ENCODE measurements at places on chromosomes 6 and 20.
A peak's percentile ranks its signal among the peaks of the same experiment; 100 is the strongest.

- no peak for DNase-seq
Observed at GRCh38 chr20:23061262-23061661, 11.8 kb upstream of the THBD start.

GRCh38 chr20:38692436-38693411, 31.6 kb upstream of the SLC32A1 start:
- DNase-seq, result no peak

- no peak for DNase-seq
Observed at GRCh38 chr6:16078064-16078463, 50.8 kb upstream of the MYLIP start.

- DNase-seq, result peak; percentile 23
Observed at GRCh38 chr6:33112148-33112547, 36.4 kb downstream of the HLA-DPB1 start.

GRCh38 chr6:21240709-21241108, 352.8 kb upstream of the SOX4 start:
- no peak for DNase-seq

DNA sequence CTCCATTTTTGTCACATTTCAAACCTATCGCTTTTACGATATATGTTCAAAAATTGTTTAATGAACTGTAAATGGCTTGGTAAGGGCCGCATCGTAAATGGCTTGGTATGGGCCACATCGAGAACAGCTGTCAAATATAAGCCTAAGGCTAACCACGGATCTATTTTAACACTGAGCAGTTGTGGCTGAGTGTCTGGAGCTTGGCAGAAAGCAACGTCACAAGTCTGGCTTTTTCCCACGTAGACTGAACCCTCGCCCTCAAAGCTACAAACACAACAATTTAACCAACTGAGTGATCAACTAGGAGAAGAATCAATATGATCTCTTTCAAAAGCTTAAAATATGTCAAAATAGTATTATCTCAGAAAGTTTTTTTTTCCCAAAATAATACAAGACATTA, 71.4 kb upstream of the PRSS16 start:
- peak; percentile 42 for DNase-seq

GRCh38 chr6:10532392-10532791, 11.2 kb downstream of the GCNT2 start:
- DNase-seq, result no peak

- no peak for DNase-seq
Observed at GRCh38 chr6:98590997-98591396, 243.4 kb upstream of the POU3F2 start.

DNA sequence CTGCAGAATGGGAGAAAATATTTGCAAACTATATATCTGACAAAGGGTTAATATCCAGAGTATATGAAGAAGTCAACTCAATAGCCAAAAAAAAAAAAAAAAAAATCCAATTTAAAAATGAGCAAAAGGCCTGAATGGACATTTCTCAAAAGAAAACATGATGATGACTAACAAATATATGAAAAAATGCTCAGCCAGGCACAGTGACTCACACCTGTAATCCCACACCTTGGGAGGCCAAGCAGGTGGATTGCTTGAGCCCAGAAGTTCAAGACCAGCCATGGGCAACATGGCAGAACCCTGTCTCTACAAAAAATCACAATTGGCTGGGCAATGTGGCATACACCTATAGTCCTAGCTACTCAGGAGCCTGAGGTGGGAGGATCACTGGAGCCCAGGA, 2.1 kb upstream of the ECHDC1 start:
- no peak for DNase-seq

DNA sequence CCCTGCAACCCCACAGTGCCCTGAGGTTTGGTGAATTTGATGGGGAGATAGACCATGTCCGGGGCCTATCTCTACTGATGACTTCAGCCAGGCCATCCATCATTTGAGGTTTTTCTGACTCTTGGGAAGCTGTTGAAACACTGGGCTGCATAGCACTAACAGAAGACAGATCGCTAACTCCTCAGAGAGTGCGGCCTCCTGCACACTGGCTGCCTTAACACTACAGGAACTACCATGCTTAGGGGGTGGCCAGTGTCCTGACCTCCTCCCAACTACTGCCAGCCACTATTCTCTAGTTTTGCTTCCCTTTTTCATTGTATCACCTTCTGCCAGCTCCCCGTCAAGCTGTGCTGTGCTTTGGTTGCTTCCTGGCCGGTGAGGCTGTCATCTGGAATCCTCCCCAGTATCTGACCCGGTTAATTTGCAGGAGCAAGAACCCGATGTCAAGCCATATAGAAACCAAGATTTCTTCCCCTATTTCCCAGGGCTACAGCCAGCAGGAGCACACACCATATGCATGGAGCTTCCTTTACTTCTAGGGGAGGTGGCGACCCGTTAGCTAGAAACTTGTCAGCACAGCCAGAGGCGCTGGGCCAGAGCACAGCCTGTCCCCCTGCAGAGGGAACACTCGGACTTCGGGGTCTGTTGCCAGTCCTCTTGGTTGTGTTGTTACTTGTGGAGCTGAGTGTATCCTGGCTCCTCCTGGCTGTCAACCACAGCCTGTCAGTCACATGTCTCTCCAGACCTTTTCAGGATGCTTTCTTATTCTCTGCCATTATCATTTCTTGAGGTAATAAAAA, 57.3 kb upstream of the TRAF3IP2 start:
- DNase-seq, result no peak

- DNase-seq, result peak; percentile 61
Observed at GRCh38 chr20:38112261-38112929, 52.7 kb downstream of the TGM2 start.

DNA sequence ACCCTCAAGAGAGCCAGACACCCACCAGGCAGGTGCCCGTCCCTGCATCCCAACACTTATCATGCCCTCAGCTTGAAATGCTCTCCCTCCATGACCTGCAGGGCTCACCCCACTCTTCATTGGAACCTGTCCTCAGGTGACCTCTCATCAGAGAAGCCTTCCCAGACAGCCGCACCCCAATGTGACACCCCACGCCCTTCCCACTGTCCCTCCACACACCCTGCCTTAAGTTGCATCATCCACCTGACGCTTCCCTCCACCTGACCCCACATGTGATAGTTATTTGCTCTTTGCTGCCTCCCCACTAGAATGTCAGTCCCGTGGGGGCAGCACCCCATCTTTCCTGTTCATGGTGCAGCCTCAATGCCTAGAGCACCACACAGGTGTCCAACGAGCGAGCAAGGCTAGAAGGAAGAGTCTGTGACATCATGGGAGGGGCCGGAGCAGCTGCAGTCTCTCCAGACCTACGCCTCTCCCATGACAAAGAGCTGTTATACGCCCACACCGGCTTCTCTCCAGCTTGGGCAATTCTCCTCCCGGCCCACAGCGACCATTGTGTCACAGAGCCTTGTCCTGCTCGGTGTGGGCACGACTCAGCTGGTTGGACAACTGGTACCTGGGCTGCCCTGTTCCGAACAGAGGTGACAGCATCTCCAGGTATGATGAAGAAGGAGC, 58.2 kb downstream of the NFATC2 start:
- DNase-seq, result no peak

DNA sequence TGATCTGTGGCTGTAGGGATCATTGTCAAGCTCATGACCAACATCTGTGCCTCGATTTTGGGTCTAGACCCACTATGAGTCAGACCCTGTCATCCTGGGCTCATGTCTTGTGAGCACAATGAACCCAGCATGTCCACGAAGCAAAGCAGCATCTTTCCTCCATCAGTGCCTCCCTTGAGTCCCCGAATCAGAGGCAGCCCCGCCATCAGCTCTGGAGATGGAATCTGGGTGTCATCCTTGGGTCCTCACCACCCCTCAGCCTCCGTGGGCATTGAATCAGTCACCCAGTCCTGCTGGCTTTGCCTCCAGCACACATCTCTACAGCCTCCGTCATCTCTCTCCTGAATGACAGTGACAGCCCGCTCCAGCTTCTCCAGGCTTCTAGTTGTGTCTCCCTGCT, 56.9 kb downstream of the CHMP4B start:
- no peak for DNase-seq

DNA sequence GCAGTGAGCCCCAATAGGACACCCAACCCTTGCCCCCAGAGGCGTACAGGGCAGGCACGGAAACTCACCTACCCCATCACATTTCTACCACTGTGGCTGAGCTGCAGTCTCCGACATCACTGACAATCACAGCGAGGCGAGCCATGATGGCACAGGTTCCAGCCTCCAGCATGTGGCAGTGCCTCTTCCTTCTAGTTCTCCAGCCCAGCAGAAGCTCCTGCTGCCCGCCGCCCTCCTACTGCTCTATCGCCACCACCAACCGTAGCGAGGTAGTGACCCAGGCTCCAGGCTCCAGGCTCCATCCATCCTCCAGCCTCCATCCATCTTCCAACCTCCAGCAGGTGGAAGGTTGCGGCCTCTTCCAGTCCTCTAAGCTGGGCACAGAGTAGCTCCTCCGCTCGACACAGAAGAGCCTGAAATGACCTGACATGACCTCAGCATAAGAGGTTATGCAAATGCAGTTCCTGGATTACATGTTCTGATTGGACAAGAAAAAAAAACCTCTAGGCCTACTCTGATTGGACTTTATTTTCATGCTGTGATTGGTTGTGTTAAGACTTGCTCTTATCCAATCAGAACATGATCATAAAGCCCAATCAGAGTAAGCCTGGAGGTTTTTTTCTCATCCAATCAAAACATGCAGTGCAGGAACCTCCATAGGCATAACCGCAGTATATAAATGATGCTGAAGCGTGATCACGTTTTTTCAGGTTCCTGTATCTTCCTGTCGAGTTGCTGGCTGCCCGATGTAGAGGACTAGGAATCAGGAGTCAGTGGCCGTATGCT, 438.9 kb upstream of the ZNF337 start:
- DNase-seq, result peak; percentile 77

DNA sequence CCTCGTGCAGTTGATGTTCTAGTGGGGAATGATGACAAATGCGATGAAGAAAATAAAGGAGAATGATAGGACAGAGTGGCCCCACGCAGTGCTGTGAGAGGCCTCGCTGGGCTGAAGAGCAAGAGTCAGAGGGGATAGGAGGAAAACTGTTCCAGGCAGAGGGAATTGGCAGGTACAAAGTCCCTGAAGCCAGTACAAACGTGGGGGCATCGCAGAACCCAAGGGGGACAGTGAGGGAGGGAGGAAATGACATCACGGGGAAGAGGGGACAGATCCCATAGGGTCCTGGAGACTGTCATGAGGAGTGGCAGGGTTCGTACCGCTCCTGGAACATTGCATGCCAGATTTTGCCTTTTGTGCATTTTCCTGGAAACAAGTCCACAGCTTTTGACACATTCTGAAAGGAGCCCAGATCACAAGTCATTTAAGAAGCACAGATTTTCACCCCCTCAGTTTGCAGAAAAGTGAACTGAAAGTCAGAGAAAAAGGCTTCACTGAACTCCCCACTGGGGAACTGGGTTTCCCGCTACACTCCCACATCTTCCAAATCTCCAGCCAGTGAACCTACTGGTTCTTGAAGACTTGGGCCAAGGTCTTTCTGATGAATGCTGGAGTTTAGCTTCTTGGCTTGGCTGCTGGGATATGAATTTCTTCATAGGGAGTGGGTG, 77.0 kb downstream of the SULF2 start:
- no peak for DNase-seq

DNA sequence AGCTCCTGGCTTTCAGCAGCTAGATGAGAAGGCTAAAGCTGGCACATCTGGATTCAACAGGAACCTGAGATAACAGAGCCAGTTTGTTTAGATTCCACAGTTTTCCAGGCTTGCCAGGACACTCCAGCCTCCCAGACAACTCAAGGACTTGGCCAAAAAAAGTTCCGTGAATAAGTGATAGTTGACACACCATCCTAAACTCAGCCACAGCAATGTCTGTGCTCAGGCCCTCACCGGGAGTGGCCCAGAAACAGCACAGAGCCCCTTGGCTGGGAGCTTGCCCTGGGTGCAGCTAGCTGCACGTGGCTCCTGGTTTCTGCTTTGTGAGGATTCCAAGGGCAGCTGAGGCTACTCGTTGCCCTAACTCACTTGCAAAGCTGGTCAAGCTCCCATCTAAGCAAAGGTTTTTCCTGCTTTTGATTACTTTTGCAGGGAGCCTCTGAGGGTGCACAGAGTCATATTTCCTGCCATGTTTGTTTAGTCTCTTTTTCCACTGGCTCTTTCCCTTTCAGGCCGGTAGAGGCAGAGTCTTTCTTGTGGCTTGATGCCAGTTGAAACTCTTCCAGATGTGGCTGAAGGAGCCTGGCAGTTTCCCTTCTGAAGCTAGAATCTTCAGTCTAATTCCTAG, 118.3 kb upstream of the ECI2 start:
- DNase-seq, result no peak

- DNase-seq, result no peak
Observed at GRCh38 chr6:82364087-82365015, 734 bp downstream of the TPBG start.

DNA sequence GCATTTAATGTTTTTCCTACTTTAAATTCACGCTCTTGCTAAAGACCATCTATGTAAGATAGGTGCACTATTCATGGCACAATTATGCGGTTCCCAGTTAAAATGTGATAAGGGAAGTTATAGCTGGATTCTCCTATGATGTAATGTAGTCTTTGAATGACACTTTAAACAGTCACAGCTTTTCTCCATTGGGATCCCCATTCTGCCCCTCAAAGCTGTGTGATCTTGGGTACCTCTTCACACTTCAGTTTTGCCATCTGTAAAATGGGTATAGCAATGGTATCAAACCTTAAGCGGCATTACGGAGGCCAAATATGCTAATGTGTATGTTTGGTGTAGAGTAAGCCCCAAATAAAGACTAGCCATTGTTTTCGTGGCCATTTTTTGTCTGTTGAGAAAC, 64.7 kb upstream of the ZNF217 start:
- DNase-seq, result no peak

GRCh38 chr6:80126657-80127345, 20.3 kb downstream of the BCKDHB start:
- DNase-seq, result no peak

DNA sequence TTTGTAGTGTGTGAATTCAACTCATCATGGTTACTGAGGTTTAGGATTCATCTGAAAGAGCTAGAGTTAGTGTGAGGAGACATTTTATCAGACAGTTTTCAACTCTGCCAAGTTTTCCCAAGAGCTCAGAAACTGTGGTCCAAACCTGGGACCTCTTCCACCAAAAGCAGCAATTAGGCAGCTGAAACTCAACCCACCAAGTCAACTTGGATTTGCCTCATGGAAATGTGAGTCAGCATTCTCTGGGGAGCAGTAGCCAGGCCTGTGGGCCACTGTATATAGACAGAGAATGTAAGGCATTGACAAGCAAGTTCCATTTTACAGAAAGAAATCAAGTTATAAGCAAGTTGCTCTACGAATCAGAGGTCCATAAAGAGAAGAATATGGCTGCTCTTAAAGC, 178.8 kb upstream of the HDDC2 start:
- DNase-seq, result no peak

- DNase-seq, result no peak
Observed at GRCh38 chr20:14432597-14432996, 95.2 kb upstream of the FLRT3 start.

GRCh38 chr20:6395695-6396094, 272.9 kb upstream of the FERMT1 start:
- no peak for DNase-seq

GRCh38 chr20:34970193-34970840, 14.6 kb downstream of the MYH7B start:
- no peak for DNase-seq

Measured in NCI-H524 (cell line).